ENCODE measurements at places on chromosomes 6 and 20.

GRCh38 chr6:19492636-19493405 is 344.3 kb upstream of the ID4 start:
- no peak for DNase-seq

DNA sequence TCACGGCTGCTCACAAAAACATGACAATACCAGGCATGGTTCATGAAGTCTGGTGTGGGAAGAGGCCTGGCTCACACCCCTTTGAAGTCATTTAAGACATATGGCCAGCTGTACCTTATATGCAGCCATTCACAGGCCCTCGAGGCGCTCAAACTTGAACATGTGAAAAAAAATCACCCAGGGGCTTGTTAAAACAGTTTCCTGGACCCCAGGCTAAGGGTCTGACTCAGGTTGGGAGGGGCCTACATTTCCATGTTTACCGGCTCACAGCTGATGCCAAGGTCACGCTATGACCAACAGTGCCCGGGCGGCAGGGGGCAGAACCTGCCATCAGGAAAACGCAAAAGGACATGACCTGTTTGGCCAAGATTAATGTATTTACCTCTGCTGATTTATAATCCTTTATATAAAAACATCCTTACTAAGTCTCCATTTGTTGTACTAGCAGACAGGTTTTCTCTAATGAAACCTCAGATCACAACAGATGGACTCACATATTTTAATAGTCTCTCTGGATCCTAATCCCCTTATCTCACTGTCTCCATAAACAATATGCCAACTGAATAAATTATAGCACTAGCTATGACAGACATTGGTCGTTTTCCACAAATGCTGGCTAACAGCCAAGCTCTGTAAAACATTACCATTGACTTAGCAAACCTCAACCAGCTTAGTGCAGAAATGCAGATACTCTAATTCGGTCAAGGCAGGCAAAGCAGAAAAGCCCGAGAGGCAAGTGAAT is 19.9 kb downstream of the EZR start:
- peak; percentile 61 for DNase-seq

DNA sequence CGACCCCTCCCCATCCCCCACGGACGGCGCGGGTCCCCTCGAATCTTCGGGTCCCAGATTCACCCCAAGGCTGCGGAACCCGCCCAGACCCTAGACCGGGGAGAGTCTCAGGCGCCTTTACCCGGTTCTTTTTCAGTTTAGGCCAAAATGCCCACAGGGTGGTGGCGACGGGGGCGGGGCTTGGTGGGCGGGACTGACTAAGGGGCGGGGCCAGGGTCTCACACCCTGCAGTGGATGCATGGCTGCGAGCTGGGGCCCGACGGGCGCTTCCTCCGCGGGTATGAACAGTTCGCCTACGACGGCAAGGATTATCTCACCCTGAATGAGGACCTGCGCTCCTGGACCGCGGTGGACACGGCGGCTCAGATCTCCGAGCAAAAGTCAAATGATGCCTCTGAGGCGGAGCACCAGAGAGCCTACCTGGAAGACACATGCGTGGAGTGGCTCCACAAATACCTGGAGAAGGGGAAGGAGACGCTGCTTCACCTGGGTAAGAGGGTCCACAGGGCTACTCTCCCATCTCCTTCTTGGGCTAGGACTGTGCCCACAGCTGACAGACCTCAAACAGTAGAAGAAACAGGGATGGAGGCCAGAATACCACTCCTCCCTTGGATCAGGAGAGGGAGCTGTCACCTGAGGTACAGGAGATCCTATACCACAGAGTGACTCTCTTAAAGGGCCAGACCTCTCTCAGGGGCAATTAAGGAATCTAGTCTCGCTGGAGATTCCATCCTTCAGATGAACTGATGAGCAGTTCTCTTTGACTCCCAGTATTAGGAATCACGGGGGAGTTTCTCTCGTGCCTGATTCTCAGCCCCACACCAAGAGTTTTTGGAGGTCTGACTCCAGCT is 942 bp downstream of the HLA-E start:
- peak; percentile 81 for DNase-seq

DNA sequence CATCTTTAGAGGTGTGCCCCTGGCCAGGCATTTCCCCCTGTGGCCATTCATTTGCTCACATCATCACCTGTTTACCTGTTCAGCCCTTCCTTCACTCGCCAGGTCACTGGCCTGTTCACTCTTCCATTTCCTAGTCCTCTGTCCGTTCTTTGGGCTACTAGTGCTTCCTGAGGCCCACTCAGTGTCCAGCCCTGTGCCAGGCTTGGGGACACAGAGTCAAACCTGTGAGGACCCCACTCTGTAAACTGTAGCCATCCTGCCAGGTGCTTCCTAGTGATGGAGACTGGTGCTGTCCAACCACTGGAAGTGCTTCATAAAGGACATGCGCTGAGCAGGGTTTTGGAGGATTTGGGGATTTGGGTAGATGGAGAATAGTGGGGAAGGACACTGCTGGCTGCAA is 3.5 kb downstream of the DLGAP4 start:
- DNase-seq: peak; percentile 3

GRCh38 chr6:15556711-15557110 is 106.1 kb downstream of the DTNBP1 start:
- DNase-seq: no peak

GRCh38 chr20:62830821-62831220 is 14.0 kb downstream of the COL9A3 start:
- DNase-seq: no peak
